Stimulated activated memory B cell treated with anti-CD40 and anti-IgM and Interleukin-4, amounts not matched to agents 10 μg/mL and 1 μg/mL and 100 μg/mL, for 72 hours (primary cell): ENCODE measurements at places on chromosomes 2 and 18.

- ATAC-seq, result no peak
Observed at GRCh38 chr2:233263045-233263570, 11.6 kb downstream of the ATG16L1 start.

DNA sequence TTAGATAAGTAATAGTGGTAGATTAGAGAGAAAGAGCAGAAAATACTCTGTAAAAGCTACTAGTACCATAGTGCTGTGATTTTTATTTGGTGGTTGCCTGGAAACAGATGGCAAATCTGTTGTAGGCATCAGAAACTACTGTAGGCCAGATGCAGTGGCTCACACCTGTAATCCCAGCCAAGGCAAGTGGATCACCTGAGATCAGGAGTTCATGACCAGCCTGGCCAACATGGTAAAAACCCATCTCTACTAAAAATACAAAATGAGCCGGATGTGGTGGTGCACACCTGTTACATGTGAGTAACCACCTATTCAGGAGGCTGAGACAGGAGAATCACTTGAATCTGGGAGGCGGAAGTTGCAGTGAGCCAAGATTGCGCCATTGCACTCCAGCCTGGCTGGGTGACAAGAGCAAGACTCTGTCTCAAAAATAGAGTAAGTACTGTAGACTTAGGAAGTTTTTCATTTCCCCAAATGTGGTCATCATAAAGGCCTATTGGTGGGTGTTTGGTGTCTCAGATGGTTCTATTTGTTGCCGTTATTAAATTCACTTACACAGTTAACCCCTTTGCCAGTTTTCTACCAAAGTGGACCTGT, 79.6 kb downstream of the SPTBN1 start:
- ATAC-seq, result peak; percentile 65

GRCh38 chr2:8119782-8120505, 561.9 kb upstream of the ID2 start:
- ATAC-seq, result no peak

GRCh38 chr2:111884592-111884964, 585 bp upstream of the ANAPC1 start:
- peak; percentile 4 for ATAC-seq

- ATAC-seq, result no peak
Observed at GRCh38 chr2:20148923-20149702, 75.8 kb downstream of the SDC1 start.

- ATAC-seq, result no peak
Observed at GRCh38 chr2:217996361-217996760, 6.4 kb downstream of the TNS1 start.
